ENCODE measurements at places on chromosomes 3 and 15.
A peak's percentile ranks its signal among the peaks of the same experiment; 100 is the strongest.

GRCh38 chr3:71581457-71582035 lies 2.0 kb downstream of the FOXP1 start:
- no peak for DNase-seq

GRCh38 chr15:41231422-41232226 lies 556 bp downstream of the CHP1 start:
- no peak for DNase-seq

DNA sequence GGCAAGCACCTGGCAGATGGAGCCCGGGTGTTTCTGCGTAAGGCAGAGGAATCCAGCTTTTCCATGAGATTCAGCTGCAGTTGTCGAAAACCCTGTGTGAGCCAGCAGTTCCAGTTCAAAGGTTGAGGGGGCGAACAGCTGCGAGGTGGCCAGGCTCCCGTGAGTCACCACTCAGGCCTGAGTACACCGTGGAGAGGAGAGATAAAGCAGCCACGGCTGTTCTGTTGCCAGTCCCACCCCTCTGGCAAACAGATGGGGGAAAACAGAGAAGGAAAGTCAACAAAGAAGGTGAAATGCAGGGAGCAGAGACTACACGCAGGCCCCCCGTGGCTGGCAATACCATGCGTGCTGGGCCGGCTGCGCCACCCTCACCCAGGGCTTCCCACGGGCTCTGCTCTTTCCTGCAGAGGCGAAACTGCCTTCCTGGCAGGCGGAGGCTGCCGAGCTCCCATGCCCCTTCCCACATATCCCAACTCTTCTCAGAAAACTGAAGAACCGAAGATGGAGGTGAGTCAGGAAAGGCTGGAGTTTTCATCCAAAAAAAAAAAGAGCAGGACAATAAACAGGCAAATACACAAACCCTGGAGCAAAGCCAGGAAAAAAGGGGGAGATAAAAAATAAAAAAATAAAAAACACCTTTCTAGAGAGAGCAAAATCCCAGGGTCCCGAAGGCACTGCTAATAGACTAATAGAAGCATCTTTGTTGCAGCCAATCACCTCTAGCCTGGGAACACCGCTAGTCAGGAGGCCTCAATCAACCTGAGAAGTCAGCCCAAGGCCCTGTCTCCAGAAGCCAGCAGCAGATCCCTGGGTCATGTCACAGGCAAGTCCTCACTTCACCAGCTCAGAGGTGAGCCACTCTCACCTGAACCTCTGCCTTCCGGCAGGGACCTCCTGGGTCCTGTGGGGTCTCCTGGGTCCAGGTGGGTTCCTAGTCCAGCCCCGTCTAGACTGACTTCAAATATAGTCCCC lies 37.7 kb downstream of the FAM174B start:
- DNase-seq = no peak

GRCh38 chr15:62241135-62241770 lies 76.2 kb upstream of the C2CD4B start:
- no peak for DNase-seq

DNA sequence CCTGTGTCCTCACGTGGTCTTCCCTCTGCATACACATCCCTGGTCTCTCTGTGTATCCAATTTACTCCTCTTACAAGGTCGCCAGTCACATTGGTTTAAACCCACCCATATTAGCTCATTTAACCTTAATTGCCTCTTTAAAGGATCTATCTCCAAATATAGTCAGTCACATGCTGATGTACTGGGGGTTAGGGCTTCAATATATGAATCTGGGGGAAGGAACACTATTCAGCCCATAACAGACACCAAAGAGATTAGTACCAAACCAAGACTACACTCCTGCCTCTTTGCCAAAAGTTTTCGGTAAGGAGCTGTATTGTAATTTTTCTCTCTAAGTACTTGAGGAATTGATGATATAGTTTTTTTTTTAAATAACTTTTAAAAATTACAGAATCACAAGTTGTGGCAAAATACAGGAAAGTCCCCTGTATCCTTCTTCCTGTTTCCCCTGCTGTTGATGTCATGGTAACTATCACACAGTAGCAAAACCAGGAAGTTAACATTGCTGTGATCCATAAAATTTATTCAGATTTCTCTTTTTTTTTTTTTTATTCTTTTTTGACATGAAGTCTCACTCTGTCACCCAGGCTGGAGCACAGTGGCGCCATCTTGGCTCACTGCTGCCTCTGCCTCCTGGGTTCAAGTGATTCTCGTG lies 67.8 kb downstream of the SLCO3A1 start:
- DNase-seq = no peak

DNA sequence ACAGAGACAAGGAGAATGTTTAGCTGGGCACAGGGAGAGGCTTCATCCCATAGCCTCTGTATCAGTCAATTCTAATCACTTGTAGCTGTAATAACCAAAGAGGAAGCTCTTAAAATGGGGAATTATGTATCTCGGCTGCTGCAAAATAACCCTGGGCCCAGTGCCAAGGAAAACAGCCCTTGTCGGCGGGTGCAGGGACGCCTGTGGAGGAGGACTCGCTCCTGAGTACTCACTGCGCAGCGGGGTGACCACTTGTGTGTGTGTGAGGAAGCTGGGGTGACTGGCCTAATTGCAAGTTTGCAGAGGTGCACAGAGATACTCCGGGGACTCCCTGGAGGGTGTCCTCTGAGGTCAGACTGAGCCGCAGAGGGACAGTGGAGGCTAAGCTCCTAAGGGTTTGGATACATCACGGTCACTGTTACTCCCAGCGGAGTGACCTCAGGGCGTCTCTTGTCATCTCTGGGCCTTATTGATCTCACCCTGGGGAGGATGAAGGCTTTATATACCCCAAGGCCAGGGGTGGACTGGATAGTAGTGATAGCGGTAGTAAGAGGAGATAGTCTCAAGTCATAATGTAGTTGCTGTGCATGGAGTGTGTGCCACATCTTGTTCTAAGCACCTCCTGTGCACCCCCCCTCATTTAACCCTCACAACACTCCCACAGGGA lies 37.2 kb downstream of the SLC6A6 start:
- DNase-seq = no peak

DNA sequence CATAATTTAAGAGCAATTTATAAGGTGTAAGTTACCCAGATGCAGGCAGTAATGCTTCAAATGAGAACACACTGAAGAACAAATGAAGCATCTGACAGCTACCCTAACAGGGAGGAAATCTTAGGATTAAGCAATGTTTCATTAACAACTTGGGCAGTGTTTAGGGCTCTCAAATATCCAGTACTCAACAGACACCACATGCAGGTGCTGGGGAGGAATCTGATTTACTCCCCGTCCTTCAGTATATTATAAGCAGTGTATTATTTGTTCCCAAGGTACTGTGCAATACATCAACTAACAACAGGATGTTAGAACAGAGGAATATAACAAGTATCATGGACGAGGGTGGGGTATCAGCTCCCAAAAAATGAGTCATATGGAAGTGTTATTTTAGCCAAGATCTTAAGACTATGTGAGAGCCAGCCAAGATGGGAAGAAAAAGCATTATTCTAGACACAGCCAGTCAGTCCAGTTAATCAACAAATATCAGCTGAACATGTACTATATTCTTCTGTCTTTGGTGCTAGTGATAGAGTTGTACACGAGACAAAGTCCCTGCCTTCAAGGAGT lies 20.4 kb downstream of the BTBD1 start:
- DNase-seq = no peak

GRCh38 chr3:118938183-118938961 lies 96.3 kb downstream of the IGSF11 start:
- no peak for DNase-seq

DNA sequence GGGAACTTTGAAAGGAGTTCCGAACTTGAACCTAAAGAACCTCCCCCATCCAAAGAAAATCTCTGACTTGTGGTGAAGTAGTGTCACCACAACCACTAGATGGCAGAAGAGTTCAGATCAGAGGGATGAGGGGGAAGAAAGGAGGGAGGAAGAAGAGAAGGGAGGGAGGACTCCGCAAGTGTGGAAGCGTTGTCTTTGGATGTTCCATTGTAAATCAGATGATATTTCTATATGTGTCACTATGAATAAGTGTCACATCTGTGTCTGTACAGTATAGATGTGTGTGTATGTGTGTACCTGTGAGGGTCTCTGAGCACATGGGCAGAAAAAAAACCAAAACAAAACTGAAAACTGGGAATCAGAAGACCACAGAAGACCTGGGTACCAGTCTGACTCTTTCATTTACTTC lies 16.9 kb downstream of the SLC24A1 start:
- DNase-seq = peak; percentile 25

DNA sequence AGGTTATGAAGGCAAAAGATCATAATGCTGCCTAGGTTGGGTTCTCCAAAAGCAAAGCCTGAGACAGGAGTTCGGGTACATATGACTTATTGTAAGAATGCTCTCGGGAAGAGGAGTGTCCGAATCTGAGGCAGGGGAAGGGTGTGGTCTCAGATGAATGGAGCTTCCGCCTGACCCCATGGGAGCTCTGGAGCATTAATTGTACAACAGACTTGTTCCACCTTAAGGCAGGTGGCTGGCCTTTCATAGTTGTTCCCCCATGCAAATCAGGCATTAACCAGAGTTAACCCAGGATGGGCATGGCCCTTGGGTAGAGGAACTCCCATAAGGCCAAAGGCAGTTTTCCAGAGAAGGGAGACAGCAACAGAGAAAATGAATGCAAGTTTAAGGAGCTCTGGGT lies 170.6 kb downstream of the MYRIP start:
- DNase-seq = no peak

DNA sequence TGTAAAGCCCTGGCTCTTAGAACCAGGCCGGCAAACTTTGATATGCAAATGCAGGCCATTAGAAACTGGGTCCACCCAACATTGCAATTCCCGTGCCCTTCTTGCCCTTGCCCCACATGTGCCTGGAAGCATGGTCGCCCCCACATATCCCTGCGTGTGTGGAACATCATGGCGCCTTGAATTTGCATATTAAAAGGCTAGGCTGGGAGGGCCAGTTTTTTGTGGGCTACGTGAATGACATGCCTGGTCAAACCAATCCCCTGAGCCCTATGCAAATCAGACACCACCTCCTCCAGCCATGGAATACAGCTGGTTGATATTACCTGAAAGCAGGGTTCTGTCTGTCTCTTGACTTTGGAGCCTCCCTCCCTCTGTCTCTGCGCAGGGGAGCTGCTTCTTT lies 58.7 kb upstream of the ARHGEF26 start:
- DNase-seq = no peak

DNA sequence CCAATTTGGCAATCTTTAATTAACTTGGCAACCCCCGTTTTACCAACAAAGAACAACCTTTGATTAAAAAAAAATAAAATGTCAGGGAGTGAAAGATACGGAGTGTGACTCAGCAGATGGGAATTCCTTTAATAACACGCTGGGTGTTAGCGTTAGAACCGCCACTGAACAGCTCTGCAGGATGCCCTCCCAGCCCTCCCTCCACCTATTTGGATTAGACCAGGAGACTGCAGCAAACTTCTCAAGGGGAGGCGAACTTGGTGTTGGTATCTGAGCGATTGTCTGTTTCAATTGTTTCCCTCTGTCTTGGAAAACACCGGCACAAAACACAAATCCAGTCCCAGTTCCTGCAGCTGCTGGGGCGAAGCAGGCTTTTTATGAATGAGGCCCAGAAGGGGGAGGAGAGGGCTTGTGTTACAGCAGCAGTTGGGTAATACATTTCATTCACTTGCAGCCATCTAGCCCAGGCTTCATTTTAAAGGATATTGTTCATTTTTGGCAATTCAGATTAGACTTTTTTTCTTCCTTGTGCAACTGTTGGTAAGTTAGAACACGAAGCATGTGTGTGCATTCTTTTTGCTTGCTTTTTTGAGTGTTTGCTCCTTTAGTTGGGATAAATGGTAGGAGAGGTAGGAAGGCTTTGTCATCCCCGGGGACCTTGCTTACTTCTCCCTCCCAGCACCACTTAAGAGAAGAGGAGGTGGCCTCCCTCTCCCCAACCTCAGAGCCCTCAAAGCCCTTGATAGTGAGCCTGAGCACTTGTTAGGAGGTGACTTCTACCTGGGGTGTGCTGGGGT lies 152.3 kb downstream of the IGF1R start:
- DNase-seq = no peak

DNA sequence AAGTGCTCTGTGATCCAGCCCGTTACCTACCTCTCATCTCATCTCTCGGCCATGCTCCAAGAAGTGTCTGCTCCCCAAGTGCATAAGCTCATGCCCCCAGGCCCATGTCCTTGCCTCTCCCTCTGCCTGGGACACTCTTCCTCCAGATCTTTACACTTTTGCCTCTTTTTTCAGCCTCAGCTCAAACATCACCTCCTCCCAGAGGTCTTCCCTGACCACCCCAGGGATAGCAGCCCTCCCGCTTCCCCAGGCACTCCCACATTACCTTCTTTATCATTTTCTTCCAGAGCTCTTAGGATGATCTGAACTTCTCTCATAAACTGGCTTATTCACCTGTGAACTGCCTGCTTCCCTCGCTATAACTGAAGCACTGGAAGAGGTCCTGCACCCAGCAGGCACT lies 2.7 kb upstream of the FURIN start:
- no peak for DNase-seq

GRCh38 chr3:63450023-63450422 lies 171.9 kb downstream of the SYNPR start:
- no peak for DNase-seq

DNA sequence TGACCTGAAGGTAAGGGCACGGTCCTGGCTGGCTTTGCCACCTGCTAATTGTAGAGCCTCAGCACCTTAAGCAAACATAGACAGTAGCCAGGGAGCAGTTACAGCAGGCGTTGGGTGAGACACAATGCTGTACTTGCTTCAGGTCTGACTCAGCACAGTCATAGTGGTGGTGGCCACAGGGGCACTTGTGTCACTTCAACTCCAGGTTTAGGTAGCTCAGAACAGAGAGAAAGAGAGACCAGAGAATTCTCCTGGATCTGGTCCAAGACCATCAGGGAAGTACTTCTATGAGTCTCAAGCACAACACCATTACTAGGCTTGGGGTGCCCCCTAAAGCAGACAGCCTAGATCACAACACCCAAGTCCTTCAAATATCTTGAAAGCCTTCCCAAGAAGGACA lies 204.4 kb downstream of the OTOL1 start:
- DNase-seq = no peak

DNA sequence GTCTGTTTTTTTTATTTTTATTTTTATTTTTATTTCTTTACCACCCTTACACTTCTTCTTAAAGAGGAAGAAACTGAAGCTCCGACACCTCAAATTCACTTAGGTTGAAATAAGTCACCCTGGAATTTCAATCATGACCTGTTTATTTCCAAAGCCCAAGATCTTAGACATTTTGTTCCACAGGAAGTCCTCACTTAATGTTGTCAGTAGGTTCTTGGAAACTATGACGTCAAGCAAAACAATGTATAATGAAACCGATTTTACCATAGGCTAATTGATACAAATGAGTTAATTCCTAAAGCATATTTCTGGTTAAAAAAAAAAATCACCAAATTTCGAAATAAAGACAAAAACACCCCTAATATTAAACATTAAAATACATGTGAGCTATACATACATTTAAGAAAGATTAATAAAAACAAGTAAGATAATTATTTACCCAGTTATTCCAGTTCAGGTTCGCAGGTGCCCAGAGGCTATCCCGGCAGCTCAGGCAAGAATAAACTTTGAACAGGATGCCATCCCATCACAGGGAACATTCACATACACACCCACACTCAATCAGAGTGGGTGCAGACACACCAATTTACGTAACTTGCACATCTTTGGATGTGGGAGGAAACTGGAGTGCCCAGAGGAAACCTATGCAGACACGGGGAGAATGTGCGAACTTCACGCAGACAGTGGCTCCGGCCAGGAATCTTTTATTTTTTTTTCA lies 391.0 kb downstream of the RAP2B start:
- no peak for DNase-seq
